ENCODE measurements at places on chromosomes 16 and 17. TPM values are rescaled to one million over a fixed set of nuclear protein-coding genes. Genes with fewer than 3 reads are reported as not detected.
A peak's percentile ranks its signal among the peaks of the same experiment; 100 is the strongest.

The OMG gene
- 6.2 TPM for total RNA-seq

The ITGA2B gene
- total RNA-seq, result 23.7 TPM

The KRTAP9-2 gene
- total RNA-seq, result not detected

The RNF157 gene
- 11.0 TPM for total RNA-seq

The TNP2 gene
- total RNA-seq, result not detected

The RRAD gene
- total RNA-seq, result 1.9 TPM

The MPP2 gene
- total RNA-seq, result 2.1 TPM

The LPCAT2 gene
- 28.7 TPM for total RNA-seq

DNA sequence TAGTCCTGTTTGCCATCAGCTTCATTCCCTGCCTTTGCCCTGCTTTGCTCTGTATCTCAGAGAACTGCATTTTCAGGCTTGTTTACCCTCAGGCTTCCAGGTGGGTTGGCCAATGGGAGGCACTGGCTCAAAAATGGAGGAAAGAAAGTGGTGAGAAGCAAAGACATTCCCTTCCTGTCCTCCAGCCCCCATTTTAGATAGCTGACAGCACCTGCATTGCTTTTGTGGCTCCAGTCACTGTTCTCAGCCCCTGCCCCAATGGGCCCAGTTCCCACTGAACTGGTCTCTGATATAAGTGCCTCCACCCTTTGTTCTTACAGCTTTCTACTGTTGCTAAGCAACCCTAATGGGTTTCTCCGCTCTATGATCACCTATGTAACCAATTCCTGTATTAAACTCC is 19.4 kb upstream of the SDK2 start:
- no peak overlapping the region for H3K27ac ChIP-seq
- H3K4me3 ChIP-seq, result no peak overlapping the region
- no peaks in the 10 kb centered on the region for H3K36me3 ChIP-seq

DNA sequence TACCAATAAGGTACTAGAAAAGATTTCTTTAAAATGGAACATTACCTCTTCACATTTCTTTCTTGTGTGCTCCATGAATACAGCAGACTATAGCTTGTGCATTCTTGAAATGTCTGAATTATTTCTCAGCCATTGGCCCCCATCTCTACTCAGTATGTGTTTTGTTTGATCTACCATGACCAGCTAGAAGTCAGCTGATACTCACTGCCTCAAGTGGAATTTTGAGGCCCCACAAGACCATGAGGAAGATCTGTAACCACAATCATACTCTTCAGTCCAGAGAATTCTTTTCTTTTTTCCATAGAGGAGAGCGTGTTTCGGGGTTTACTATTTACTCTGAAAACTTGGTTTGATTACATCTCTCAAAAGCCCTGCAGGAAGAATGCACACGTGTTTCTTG is 319.1 kb downstream of the TOX3 start:
- no peak for DNase-seq
- H3K36me3 ChIP-seq, result no peaks in the 10 kb centered on the region
- H3K27me3 ChIP-seq, result no peaks in the 10 kb centered on the region
- no peak overlapping the region for H3K4me3 ChIP-seq
- no peaks in the 10 kb centered on the region for H3K4me1 ChIP-seq

GRCh38 chr17:20315821-20316220 is 151.5 kb downstream of the LGALS9B start:
- H3K27me3 ChIP-seq, result no peaks in the 10 kb centered on the region
- no peak overlapping the region for H3K4me3 ChIP-seq
- no peak overlapping the region for H3K27ac ChIP-seq
- peaks cover 9% of the 10 kb centered on the region for H3K36me3 ChIP-seq
- peaks cover 5% of the 10 kb centered on the region for H3K4me1 ChIP-seq
- no peak for DNase-seq

- DNase-seq, result no peak
- H3K27ac ChIP-seq, result peak overlapping the region; percentile 24
Measured at GRCh38 chr17:56893503-56893902, 20.3 kb downstream of the TRIM25 start.

DNA sequence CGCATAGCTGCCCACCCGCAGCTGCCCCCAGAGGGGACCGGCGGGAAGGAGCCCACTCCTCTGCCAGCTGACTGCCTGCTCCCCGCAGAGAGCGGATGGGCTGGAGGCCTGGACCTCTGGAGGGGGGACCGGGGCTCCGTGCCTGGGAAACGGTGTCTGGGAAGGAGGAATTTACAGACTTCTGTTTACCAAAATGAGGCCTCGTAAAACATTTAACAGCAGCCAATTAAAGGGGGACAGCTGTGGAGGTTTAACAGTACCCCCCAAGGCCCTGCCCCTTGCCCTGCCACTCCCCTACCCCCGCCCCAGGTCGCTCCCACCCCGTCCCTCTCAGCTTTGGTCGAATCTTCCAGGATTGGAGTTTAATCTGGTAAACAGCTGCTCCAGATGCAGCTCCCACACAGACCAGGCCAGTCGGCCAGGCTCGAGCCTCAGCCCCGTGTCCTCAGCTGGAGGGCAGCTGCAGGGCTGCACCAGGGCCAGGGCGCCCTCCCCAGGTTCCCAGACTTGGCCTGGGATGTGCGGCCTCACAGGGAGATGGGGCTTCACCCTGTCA is 41.1 kb downstream of the BAHCC1 start:
- no peaks in the 10 kb centered on the region for H3K27me3 ChIP-seq
- no peak for DNase-seq
- no peaks in the 10 kb centered on the region for H3K36me3 ChIP-seq
- H3K4me3 ChIP-seq, result no peak overlapping the region
- peak overlapping the region; percentile 58 for H3K27ac ChIP-seq
- H3K4me1 ChIP-seq, result peaks cover 55% of the 10 kb centered on the region

GRCh38 chr17:61305024-61305423 is 94.6 kb upstream of the TBX2 start:
- H3K4me3 ChIP-seq, result no peak overlapping the region
- no peaks in the 10 kb centered on the region for H3K36me3 ChIP-seq
- no peaks in the 10 kb centered on the region for H3K4me1 ChIP-seq
- no peaks in the 10 kb centered on the region for H3K27me3 ChIP-seq
- H3K27ac ChIP-seq, result no peak overlapping the region

- no peak overlapping the region for H3K27ac ChIP-seq
- no peak overlapping the region for H3K4me3 ChIP-seq
- DNase-seq, result no peak
- no peaks in the 10 kb centered on the region for H3K27me3 ChIP-seq
- no peaks in the 10 kb centered on the region for H3K36me3 ChIP-seq
- no peaks in the 10 kb centered on the region for H3K4me1 ChIP-seq
Measured at GRCh38 chr16:9503251-9503984, 412.0 kb downstream of the HAPSTR1 start.

DNA sequence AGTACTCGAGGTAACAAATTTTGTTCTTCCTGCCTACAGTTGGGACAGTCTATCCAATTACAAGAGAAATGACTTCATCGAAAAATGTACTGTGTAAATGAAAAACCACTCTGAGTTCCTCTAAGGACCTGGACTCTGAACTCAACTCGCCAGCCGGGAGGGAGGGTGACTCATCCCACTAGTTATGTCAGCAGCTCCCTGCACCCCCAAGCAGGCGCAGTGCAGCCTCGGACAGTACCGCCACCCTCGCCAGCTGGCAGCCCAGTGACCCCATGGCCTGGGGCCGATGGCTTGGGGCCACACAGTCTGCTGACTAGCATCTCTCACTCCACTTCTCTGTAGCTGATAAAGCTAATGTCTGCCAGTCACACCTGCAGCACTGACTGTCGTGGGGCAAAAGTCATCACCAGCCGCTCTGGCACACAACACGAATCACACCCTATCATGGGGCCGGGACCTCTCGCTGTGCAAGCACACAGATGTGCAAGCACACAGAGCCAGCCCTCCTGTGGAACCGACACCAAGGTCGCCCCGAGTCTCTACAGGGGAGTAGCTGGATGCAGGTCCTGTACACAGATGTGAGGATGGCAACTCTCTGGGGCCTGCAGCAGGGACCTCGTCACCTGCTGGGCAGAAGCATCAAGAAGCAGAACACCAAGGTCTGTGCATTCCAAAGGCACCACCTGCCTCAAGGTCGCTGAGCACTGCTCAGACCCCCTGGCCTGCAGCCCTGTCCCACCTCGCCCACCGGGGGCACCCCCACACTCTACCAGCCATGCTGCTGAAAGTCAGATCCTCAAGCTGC is 5.7 kb downstream of the CSNK1D start:
- peak overlapping the region; percentile 24 for H3K27ac ChIP-seq
- DNase-seq, result peak; percentile 86
- H3K27me3 ChIP-seq, result no peaks in the 10 kb centered on the region
- H3K36me3 ChIP-seq, result peaks cover 66% of the 10 kb centered on the region
- H3K4me1 ChIP-seq, result peaks cover 74% of the 10 kb centered on the region

GRCh38 chr17:43442711-43443110 is 41.1 kb upstream of the DHX8 start:
- no peak overlapping the region for H3K4me3 ChIP-seq
- no peak overlapping the region for H3K27ac ChIP-seq
- no peaks in the 10 kb centered on the region for H3K27me3 ChIP-seq
- no peaks in the 10 kb centered on the region for H3K4me1 ChIP-seq
- no peaks in the 10 kb centered on the region for H3K36me3 ChIP-seq
- no peak for DNase-seq

- H3K27ac ChIP-seq, result no peak within 1 kb of the TSS
- H3K4me1 ChIP-seq, result no peaks in the 10 kb centered on the region
- H3K27me3 ChIP-seq, result no peaks in the 10 kb centered on the region
- H3K36me3 ChIP-seq, result no peaks in the 10 kb centered on the region
- no peak within 1 kb of the TSS for H3K4me3 ChIP-seq
Measured at GRCh38 chr17:70074956-70075355, at the start of gene KCNJ16. Gene KCNJ16 (plus strand): TSS chr17:70075225. CDS start chr17:70132088, 56,863 bp downstream.

- H3K27me3 ChIP-seq, result no peaks in the 10 kb centered on the region
- no peak for DNase-seq
- no peak overlapping the region for H3K27ac ChIP-seq
- H3K36me3 ChIP-seq, result no peaks in the 10 kb centered on the region
- no peak overlapping the region for H3K4me3 ChIP-seq
- H3K4me1 ChIP-seq, result peaks cover 4% of the 10 kb centered on the region
Measured at GRCh38 chr17:40915199-40915661, 22.2 kb downstream of the KRT23 start.

DNA sequence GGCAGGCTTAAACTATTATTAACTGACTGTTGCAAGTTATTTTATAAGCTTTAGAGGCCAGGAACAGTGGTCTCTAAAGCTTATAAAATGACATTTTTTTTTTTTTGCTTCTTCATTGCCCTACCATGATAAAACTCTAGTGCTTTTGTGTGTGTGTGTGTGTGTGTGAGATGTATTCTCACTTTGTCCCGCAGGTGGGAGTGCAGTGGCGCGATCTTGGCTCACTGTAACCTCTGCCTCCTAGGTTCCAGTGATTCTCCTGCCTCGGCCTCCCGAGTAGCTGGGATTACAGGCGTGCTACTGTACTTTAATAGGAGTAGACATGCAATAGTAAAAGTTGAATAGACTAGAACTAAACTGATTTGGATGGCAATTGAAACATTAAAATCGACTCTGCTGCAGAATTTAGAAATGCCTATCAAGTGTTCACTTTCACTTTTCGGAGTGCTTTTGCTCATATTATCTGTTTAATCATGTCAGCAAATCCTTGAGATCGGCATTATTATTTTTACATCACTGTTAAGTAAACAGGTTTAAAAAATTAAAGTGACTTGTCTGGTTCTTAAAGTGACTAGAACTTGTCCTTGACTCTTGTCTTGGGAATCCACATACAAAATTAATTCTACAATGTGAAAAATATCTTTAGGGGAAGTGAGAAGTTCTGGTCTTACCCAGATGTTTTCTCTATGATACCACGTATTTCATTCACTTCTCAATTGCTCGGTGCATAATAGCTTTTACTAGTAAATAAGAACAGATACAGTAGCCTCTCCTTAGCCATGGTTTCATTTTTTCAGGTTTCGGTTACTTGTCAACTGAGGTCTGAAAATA is 8.4 kb upstream of the PCTP start:
- no peaks in the 10 kb centered on the region for H3K36me3 ChIP-seq
- no peaks in the 10 kb centered on the region for H3K4me1 ChIP-seq
- H3K27ac ChIP-seq, result no peak overlapping the region
- no peak for DNase-seq
- H3K27me3 ChIP-seq, result no peaks in the 10 kb centered on the region

- H3K4me3 ChIP-seq, result no peak overlapping the region
- H3K4me1 ChIP-seq, result no peaks in the 10 kb centered on the region
- no peaks in the 10 kb centered on the region for H3K27me3 ChIP-seq
- H3K36me3 ChIP-seq, result no peaks in the 10 kb centered on the region
- no peak for DNase-seq
Measured at GRCh38 chr16:48197294-48197693, 41.5 kb upstream of the ABCC12 start.

- no peaks in the 10 kb centered on the region for H3K36me3 ChIP-seq
- DNase-seq, result no peak
- no peaks in the 10 kb centered on the region for H3K27me3 ChIP-seq
- no peak overlapping the region for H3K27ac ChIP-seq
Measured at GRCh38 chr17:71099003-71099714, 929.8 kb downstream of the KCNJ2 start.

DNA sequence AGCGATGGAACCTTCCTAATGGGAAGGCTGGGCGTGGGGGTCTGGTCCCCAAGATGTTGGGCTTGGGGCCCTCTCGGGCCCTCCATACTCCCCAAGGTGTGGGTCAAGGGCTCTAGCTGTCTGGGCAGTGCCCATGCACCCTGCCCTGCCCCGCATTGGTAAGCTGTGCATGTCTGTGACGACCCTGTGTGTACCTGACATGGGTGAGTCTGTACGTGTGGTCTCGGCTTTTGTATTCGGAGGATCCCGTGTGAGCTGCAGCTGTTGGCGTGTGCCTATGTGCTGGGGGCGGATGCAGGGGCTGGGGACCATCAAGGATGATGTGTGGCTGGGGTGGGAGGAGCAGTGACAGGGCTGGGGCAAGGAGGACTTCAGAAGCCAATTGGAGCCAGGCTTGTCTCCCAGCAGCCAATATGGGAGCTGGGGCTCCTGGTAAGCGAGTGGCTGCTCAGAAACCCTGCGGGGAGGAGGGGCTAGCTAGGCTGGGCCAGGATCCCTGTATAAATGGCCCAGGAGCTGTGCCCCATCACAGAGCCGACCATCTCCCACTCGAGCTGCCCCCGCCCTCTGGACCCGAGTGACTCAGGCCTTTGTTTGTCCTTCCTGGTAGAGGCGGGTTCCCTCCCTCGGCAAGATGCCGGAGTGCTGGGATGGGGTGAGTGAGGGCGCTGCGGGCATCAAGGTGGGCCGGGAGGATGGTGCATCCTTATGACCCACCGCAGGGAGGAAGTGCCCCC is at the start of gene NDRG4:
Gene NDRG4, plus strand, starts transcription at position 529 of the 737 bp plus-strand sequence. Its CDS starts 106 bp downstream, at position 635.
- peak; percentile 83 for DNase-seq
- H3K4me1 ChIP-seq, result peaks cover 40% of the 10 kb centered on the region
- H3K27me3 ChIP-seq, result peaks cover 12% of the 10 kb centered on the region

DNA sequence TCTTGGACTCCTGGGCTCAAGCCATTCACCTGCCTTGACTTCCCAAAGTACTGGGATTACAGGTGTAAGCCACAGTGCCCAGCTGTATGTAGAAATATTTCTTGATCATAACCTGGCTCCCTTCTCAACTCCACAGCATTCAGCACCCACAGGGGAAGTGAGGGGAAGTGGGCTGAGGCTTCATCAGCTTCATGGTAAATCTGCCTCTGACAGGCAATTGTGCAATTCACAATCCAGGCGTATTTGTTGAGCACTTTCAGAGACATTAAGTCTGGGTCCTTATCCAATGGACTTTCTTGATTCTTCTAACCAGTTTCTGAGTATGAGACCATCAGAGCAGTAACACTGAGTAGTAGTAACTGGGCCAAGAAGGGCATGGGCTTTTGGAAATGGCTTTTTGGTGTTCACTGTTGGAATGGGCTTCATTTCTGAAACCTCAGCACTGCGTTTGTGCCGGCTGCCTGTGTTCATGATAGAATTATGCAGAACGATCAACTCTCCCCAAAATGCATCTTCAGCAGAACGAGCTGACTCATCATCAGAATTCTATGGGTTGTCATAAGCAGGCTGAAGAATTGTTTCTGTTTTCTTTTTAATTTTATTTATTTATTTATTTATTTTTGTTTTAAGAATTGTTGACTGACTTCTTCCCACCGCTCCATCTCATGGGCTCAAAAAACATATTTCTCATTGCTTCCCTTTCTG is 28.9 kb downstream of the FAM20A start:
- no peaks in the 10 kb centered on the region for H3K36me3 ChIP-seq
- no peaks in the 10 kb centered on the region for H3K4me1 ChIP-seq
- DNase-seq, result no peak
- H3K27me3 ChIP-seq, result no peaks in the 10 kb centered on the region
- H3K4me3 ChIP-seq, result no peak overlapping the region
